ENCODE measurements at places on chromosomes 5 and 9. TPM values are rescaled to one million over a fixed set of nuclear protein-coding genes. Genes with fewer than 3 reads are reported as not detected.

The SLC46A2 gene
- not detected for total RNA-seq

The KCNV2 gene
- total RNA-seq = not detected

The C5 gene
- 2.0 TPM for total RNA-seq

The EMB gene
- total RNA-seq = 10.1 TPM

The FYB1 gene
- 10.8 TPM for total RNA-seq

The LMX1B gene
- not detected for total RNA-seq

The TXNDC8 gene
- total RNA-seq = not detected

The CNTNAP3B gene
- 34.1 TPM for total RNA-seq

The NTNG2 gene
- total RNA-seq = 0.98 TPM

The GNA14 gene
- 11.0 TPM for total RNA-seq

The PCDHGA12 gene
- 10.6 TPM for total RNA-seq

The PCDHGA4 gene
- 3.9 TPM for total RNA-seq

The CYSRT1 gene
- total RNA-seq = 24.3 TPM

Measured in vagina (tissue), 2 donors.